ENCODE measurements at places on chromosomes 5 and 9.

DNA sequence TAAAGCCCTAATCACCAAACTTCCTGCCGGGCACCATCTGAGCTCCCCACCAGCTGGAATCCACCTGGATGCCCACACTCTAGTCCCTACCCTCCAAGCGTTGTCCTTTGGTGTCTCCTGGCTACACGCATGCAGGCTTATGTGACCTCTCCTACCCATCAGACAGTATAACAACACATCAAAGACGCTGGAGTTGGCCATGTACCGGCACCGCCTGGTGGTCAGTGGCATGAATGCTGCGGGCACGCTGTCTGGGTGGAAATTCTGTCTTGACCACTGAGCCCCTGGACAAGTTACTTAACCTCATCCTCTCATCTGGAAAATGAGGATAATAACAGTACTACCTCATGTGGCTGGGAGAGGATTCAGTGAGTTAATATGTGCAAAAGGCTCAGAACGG, 23.4 kb upstream of the CORO2A start:
- DNase-seq, result peak; percentile 39

DNA sequence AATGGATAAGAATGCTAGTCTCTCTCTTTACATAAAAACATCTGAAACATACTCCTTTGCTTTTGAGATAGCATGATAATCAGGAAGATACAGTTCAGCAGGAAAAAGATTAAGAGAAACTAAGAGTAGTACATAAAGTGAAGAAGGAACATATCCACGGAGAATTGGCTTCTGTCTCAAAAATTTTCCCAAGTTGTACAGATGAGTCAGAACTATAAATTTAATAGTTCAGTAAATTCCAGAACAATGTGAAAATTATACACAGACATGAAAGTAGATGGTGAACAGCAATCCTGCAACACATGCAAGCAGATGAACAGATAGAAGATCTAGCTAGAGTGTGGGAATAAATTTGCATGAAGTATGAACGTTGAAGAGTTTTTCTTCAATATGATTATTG, 691.4 kb upstream of the RIOK2 start:
- no peak for DNase-seq

GRCh38 chr5:172596638-172597231, 44.3 kb upstream of the NEURL1B start:
- DNase-seq, result no peak

DNA sequence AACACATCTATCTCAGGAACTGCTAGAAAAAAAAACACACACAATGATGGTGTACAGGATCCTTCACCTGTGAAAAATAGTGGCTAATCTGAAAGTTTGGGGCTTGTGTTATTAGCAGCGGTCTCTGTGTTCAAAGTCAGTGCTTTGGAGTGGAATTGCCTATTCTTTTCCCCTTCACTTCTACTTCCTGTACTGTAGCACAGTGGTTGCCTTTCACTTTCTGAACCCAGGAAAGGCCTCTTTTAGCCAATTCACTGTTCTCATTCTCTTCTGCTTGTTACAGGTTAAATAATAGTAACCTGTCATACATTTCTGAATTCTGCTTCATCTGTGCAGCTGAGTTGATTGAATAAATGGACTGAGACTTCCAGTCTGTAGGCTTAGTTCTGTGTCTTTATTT, 161.3 kb upstream of the RGS7BP start:
- DNase-seq, result no peak

DNA sequence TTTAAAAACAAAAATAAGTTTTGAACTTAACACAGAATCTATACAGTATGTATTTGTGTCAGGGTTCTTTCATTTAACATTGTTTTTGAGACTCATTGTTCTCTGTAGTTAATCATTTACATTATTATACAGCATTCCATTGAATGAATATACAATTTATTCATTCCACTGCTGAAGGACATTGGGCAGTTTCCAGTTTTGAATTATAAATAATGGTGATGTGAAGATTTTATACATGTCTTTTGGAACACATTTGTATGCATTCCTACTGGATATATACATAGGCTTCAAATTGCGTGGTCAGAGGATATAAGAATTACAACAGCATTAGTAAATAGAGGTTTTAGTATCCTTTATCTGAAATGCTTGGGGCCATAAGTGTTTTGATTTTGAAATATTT, 72.0 kb downstream of the CEP120 start:
- DNase-seq, result no peak

DNA sequence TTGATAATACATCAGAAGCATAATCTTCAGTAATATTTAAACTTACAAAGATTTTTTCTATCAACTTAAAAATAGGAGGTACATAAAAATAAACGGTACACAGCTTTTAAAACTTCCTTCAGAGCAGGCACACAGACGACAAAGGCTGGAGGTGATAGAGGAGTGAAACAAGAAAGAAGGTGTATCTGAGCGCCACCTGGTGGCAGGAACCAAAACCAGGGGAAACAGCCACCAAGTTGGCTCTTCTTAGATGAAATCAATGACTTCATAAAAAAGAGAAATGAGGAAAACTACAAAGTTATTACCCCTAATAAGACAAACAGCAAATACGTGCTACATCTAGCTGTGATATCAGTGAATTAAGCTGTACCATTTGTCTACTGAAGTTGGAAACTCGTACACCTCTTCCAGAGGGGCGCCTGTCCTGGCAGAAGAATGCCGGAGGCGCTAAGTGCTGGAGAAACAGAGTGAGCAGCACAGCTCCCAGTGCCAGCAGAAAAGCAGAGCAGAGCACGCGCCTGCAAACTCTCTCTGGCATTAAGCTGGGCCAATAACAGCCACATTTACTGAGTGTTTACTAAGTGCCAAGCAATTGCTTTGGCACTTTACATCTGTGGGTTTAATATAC, 85.9 kb downstream of the SETX start:
- DNase-seq, result peak; percentile 78

GRCh38 chr9:77731930-77732329, 83.8 kb upstream of the GNA14 start:
- DNase-seq, result no peak

DNA sequence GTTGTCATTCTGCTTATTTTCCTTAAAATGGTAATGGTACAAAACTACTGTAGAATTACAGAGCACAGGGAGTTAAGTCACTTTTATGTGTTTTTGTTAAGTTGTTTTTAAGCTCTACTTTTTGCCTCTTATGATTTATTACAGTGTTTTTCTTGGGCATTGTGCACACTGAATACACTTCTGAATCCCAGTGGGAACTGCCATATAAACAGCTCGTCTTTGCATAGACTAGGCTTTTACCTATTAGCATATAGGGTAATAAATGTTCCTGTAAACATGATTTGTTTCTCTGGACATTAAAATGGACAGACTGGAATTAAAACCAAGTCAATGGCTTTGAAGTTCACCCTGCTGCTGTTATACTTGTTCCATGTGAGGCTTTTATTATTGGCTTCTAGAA, 12.2 kb downstream of the KLF9 start:
- DNase-seq, result no peak

DNA sequence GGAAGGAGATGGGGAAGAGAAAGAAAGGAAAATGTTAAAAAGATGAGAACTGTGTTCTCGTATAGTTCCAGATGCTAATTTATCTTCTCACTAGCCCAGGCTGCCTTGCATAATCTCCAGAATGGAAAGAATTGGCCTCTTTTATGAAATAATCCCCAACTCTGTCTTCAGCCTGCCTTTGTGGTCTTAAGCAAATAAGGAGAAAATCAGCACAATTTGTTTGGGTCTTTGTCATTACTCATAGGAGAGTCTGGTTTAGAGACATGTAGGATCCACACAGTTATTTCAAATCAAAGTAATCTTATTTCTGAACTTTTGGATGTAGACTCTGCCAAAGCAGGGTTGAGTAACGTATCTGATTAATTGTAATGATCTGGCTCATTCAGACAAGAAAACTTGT, 50.7 kb upstream of the CAMK4 start:
- DNase-seq, result no peak

DNA sequence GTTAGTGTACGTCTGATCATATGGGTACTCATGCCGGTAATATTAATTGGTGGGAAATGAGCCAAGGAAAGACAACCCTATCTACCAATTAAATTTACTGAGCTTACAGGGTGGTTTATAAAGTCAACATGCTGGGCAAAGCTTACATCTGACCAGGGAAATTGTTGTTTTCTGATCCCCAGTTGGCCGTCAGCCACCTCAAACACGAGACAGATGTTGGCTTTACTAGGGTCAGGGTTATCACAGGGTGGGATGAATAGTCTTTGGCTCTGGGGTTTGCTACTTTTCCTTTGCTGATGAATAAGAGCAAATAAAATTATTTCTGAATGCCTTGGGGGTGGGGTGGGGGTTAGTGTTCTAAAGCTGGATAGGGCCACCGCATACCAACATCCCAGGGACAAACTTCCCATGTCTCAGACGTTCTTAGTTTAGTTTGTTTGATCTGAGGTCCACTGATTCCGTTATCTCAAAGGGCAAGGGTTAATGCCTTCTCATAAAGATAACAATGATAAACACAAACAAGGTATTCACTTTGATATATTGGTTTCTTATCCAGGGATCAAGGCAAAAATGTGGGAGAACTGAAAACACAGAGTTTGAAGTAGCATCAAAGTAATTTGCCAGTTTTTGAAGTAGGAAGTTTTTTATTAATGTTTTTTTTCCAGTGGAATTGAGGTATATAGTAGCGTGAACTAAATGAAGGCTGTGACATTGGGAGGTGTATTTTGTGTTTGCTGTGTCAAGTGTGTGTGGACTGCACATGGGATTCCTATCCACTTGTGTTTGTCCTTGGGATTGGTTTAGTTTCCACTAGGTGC, 109.1 kb upstream of the RPS23 start:
- DNase-seq, result no peak

- DNase-seq, result peak; percentile 28
These were observed 4.8 kb upstream of the CHD1 start for GRCh38 chr5:98933445-98934072.

- DNase-seq, result peak; percentile 23
These were observed 9.3 kb upstream of the KIF4B start for GRCh38 chr5:155004138-155004744.

DNA sequence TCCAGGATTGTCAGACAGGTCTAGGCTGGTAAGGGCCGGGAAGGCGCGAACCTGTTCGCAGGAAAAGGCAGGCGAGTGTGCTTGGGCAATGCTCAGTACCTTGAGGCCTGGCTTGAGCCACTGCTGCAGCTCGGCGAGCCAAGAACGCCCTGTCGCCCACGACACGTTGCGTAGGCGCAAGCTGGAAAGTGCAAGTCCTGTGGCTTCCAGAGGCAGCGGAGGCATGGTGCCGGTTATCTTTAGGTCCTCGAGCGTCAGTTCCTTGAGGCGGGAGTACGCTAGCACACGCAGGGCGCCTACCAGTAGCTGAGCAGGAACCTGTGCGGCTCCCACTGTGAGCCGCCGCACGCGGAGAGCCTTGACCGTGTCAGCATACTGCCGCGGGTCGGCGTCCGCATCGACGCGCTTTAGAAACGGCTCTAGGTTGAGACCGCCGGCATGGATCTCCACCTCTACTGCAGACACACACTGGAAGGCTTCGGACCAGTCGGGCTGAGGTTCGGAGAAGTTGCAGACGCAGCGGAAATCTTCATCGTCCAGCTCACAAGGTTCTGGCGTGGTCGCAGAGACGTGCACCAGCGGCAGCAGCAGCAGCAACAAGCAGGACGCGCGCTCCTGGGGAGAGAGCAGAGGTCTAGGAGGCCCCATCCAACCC, 482 bp downstream of the CD14 start:
- peak; percentile 66 for DNase-seq

DNA sequence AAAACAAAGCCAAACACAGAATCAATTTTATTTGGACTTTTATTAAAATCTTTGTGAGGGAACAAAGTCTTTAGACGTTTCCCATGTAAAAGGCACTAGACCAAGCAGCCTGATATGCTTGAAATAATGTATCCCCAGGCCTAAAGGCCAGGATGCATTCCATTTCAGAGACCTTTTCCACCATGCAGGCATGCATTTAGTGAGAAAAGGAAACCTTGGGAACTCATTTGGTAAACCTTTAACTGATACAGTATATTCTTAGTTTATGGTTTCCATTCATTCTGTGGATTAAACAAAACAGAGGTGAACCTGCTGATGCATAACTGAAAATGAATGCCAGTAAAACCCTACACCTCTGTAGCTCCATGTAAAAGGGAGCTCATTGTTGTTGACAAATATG, 600.0 kb downstream of the NR2F1-AS1 start:
- no peak for DNase-seq

Measured in CD4-positive, alpha-beta T cell treated with Interleukin-17A for 4 hours (primary cell).